Aorta (tissue), 5 donors: ENCODE measurements at places on chromosomes 1 and 21. TPM values are rescaled to one million over a fixed set of nuclear protein-coding genes. Genes with fewer than 3 reads are reported as not detected.
A peak's percentile ranks its signal among the peaks of the same experiment; 100 is the strongest.

- DNase-seq: no peak
Observed at GRCh38 chr21:15841856-15842564, 112.2 kb downstream of the USP25 start.

DNA sequence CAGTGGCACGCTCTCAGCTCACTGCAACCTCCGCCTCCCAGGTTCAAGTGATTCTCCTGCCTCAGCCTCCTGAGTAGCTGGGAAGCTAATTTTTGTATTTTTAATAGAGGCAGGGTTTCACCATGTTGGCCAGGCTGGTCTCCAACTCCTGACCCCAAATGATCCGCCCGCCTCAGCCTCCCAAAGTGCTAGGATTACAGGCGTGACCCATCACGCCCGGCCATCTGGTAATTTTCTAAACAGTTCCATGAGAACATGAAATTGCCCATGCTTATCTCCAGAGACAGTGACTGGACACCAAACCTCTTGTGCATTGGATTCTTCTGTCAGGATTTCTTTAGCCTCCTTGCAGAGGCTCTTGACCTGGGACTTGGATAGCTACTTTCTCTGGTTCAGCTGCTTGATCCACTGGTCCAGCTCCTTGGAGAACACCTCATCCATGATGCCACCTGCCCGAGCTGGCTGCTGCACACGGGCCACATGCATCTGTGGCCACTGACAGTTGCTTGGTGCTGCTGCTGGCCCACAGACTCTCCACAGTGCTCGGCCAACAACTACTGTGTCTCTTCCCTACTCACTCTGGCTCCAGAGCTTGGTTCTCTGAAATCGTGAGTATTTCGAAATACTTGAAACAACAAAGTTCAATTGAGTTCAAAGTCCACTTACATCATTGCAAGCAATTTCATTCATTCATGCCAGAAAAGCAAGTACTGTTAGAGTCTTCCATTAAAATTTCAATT is 40.0 kb upstream of the CTPS1 start:
- no peak for DNase-seq

GRCh38 chr21:29386803-29387202 is 88.1 kb downstream of the BACH1 start:
- no peak for DNase-seq

- no peak for DNase-seq
Observed at GRCh38 chr1:178389441-178389840, 107.3 kb downstream of the CLEC20A start.

DNA sequence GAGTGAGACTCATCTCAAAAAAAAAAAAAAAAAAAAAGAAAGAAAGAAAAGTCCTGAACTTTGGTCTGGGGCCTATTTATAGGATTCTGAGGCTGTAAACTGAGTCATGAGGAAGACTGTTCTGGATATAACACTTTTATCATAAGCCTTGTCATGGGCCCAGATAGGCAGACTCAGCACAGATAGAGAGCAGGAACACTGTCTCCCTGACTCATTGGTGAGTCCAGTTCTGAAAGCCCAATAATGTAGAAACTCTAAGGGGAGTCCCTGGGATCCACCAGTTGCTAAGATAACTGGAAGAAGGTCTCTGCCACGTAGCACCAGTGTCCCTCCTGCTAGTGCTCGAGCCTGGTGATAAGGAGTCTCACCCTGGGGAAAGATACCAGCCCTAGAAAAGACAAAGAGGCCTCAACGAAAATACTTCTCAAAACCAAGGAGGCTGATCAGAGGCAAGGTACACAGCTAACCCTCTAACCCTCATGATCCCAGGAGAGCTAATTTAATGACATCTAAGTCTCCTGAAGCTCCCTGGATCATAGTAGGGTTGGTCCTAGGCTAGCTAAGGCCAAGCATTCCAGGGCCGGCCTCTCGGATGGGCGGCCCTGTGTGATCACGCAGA is 43.5 kb downstream of the LPAR3 start:
- DNase-seq: no peak

DNA sequence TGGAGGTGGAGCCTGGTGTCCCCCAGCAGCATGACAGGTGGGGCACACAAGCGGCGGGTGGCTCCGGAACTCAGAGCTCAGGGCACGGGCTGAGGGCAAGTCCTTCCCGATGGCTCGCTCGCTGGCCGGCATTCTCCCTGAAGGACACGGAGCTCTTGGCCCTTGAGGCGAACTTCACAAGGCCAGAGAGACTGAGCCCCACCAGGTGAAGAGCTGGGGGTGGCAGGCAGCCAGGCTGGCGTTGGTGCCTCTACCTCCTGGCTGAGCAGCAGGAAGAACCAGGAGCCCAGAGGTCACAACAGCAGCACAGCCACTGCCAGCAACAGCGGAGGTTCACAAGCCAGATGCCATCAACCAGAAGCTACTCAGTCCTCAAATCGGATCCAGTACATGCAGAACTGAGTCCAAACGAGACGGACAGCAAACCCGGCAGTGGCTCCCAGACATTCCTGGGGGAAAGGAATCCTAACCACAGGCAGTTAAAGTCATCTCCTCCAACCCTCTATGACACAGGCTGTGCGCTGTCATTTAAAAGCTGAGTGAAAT is 54.1 kb downstream of the NPHP4 start:
- DNase-seq: no peak

CD5L gene
- total RNA-seq: not detected

PRDM16 gene
- total RNA-seq: 80.7 TPM

PPP1R8 gene
- 28.9 TPM for total RNA-seq

DNA sequence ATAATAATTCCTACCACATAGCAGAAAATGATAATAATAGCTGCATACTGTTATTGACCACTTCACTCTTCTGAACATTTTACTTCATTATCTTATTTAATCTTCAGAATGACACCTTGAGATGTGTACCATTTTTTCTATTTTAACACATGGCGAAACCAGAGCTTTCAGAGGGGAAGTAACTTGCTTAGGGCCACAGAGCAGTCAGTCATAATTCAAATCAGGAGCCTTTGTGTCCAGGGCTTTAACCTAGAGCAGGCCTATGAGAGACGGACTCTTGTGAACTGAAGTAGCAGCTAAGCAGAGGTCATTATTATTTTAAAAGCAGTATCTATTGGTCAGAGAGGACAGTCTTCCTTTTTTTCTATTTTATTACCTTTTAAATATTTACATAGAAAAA is 114.0 kb downstream of the ROR1 start:
- DNase-seq: no peak

GPR25 gene
- not detected for total RNA-seq

DNA sequence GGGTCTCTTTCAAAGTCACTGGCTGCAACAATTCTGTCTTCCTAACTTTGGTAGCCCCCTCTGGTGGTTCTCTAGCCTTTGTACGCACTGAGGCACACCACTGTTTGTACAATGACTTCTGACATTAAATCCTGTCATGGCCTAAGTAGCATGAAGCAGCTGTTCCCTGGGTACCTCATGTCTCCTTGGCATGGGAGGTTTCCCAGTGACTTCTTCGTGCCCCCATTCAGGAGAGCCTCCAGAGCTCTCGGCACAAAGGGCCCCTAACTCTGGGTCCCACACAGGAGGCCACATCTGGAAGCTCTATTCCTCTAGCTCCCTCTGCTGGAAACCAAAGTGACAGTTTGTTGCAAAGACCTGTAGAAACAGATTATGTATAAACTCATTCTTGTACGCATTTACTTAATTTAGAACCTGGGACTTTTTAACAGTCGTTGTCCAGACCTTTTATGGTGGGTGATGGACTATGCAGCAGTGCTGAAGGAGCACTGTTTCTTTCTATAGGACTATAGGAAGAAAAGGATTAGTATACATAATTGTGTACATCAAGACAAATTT is 13.4 kb downstream of the SWT1 start:
- DNase-seq: no peak

C1orf116 gene
- 0.13 TPM for total RNA-seq

GRCh38 chr1:225559326-225559725 is 93.6 kb downstream of the ENAH start:
- DNase-seq: no peak

ERICH3 gene
- not detected for total RNA-seq

HHAT gene
- total RNA-seq: 3.1 TPM

- peak; percentile 94 for DNase-seq
Observed at GRCh38 chr1:16009030-16009460, 5.0 kb downstream of the SRARP start.

OR2L13 gene
- not detected for total RNA-seq

- no peak for DNase-seq
Observed at GRCh38 chr21:30338717-30339116, 1.2 kb upstream of the KRTAP27-1 start.

GSTM4 gene
- total RNA-seq: 15.0 TPM

CPTP gene
- 13.9 TPM for total RNA-seq

DNA sequence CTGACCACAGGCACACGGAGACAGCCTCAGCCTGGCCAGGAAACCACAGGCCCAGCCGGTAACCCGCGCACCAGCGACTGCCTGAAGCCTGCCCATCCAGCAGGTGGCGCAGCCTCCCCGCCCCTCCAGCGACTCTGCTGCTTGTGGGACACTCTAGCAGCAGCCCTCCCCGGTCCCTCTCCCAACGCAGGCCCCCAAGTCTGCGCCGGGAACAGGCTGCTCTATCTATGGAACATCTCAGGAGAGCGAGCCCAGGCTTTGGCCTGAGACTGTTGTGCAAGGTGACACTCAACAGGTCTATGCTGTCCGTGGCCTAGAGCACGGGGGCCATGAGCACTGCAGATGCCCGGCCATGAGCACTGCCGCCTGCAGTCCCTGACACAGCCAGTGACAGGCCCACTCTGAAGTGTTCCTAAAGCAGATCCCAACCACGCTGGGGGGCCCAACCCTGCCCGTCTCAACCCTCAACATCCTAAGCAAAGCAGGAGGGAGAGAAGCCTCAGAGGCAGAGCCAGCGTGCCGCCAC is 28.4 kb downstream of the WDR4 start:
- DNase-seq: no peak

DNA sequence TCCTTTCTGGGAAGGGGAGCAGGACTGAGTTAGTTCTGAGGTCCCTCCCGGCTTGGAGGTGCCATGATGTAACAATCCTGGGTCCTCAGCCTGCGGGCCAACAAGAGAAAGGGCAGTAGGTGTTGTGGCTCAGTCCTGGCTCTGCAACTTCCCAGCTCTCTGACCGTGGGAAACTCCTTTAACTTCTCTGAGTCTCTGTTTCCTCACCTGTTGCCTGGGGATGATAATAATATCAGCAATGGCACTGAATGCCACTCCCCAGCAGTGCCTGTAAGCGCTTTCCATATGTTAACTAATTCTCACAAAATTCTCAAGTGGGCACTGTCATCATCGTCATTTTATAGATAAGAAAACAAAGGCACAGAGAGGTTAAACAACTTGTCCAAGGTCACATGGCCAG is 2.3 kb downstream of the PADI3 start:
- no peak for DNase-seq

GRCh38 chr1:89873288-89873687 is 52.5 kb downstream of the LRRC8D start:
- DNase-seq: no peak

- no peak for DNase-seq
Observed at GRCh38 chr1:11977625-11978024, 2.6 kb upstream of the MFN2 start.

- DNase-seq: no peak
Observed at GRCh38 chr1:110696818-110697217, 22.1 kb upstream of the KCNA3 start.
